ENCODE measurements at places on chromosomes 1 and 21.

DNA sequence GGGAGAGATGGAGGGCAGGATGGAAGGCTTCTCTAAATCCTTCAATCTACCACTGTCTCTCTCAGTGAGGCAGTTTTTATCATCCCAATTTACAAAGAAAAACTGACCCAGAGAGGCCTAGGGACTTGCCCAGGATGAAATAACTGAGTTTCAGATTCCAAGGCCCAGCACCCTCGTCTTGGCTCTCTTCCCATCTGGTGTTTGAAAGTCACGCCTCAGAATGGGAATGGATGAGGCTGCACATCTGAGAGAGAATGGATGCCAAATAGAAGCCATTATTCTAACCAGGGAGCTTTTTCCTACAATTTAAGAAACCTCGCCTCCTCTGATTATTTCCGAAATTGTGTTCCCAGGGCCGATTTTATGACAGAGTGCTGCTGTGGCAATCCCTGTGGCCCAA, 10.6 kb upstream of the KCNN3 start:
- DNase-seq: no peak

- no peak for DNase-seq
These were observed 396.7 kb upstream of the C1orf87 start for GRCh38 chr1:60470246-60470645.

- no peak for DNase-seq
These were observed 285.9 kb downstream of the CHRM3 start for GRCh38 chr1:239672256-239672655.

GRCh38 chr21:45390121-45390751, 14.7 kb upstream of the COL18A1 start:
- peak; percentile 5 for DNase-seq

DNA sequence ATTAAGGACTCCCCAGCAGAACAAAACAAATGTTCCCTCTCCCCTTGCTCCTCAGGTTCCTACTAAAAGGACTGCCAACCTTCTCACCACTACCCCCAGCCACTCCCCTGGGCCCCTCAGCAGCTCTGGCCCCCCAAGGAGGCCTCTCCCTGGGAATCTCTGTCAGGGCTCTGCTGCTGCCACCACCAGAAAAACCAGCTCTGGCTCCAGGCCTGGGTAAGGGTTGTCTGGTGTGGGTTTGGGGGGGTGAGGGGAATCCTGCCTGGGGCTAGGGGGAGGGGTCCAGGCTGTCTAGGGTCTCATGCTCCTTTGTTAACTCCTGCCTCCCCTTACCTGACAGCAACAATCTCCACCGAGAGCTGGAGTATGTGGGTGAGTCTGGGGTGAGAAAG, 4.8 kb downstream of the NECTIN4 start:
- no peak for DNase-seq

GRCh38 chr1:229209386-229209785, 61.5 kb upstream of the RAB4A start:
- DNase-seq: no peak

DNA sequence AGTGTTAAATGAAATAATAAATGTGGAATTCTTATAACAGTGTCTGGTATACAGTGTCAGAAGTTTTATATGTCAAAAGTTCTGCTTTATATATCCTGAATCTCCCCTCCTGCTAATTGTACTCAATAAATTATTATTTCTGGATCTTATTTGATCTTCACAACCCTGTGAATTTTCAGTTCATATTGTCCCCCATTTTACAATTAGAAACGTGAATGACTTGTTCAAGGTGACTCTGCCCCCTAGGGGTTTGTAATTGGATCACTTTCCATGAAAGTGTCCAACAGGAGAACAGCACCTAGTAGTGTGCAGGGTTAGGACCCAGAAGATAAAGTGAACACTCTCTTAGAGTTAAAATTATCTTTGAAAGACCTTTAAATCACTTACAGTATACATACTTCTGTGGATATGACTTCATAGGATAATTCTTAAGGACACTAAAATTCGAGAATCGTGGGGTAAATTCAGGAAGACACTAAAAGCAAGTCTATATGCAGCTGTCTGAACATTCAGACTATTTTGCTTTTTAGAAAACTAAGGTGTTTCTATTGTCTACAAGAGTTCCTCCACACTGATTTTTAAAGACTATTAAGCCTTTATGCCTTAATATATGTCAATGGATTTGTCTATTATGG, 4.5 kb upstream of the DDR2 start:
- peak; percentile 43 for DNase-seq

- no peak for DNase-seq
These were observed 2249.1 kb downstream of the NCAM2 start for GRCh38 chr21:23247334-23247733.

DNA sequence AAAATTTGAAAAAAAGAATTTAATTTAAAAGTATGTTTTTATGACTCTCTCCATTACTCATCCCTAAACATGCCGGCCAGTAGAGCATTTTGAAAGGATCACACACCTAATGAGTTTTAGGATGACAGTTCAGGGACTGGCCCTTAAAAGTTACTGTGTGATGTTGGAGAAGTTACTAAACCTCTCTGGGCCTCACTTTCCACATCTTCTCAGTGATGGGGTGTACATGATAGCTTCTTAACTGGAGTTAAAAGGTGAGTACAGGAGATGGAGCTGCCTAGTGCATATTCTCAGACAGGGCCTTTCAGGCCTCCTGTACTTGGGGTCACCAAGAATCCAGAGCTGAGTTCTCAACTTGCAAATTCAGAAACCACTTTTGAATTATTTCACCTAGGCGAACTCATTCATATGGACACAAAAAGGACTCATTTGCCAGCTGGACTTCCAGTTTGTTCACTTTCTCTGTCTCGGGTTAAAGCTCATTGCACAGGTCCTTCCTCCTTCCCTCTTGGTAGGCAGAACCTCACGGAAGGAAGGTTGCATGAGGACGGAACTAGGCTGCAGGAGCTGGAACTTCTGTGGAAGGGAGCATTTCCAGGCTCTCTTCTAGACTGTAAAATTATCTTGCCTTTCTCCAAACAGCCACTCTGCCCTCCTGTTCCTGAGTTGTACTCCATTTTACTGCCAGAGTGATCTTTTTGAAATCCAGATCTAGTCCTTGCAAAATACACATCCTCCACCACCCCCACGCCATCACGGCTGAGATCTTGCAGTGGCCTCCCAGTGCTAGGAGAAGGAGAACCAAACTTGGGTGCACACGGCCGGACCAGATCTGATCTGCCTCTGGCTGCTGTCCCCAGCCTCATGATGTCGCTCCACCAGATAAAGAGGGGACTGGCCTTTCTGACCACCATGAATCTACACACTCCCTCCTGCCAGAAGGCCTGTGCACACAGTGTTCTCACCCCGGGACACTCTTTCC, 4.3 kb upstream of the SLC30A1 start:
- no peak for DNase-seq

GRCh38 chr1:244779410-244779809, 56.0 kb upstream of the COX20 start:
- no peak for DNase-seq

DNA sequence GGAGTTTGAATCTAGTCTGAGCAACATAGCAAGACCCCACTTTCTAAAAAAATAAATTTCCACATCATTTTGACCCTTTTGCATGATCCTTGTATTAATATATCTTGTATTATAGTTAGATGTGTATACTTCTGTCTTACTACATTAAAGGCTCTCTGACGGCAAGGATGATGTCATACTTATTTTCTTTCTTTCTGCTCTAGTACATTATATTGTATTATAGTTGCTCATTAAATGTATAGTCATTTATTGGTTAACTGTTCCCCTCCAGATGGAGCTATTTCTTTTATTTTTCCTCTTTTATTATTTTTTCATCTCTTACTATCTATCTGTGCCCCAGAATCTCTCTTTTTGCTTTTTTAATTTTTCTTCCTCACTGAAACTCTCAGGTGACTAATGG, 15.0 kb upstream of the OLFML2B start:
- DNase-seq: no peak

GRCh38 chr1:86416343-86416742, 7.6 kb upstream of the CLCA2 start:
- DNase-seq: no peak

DNA sequence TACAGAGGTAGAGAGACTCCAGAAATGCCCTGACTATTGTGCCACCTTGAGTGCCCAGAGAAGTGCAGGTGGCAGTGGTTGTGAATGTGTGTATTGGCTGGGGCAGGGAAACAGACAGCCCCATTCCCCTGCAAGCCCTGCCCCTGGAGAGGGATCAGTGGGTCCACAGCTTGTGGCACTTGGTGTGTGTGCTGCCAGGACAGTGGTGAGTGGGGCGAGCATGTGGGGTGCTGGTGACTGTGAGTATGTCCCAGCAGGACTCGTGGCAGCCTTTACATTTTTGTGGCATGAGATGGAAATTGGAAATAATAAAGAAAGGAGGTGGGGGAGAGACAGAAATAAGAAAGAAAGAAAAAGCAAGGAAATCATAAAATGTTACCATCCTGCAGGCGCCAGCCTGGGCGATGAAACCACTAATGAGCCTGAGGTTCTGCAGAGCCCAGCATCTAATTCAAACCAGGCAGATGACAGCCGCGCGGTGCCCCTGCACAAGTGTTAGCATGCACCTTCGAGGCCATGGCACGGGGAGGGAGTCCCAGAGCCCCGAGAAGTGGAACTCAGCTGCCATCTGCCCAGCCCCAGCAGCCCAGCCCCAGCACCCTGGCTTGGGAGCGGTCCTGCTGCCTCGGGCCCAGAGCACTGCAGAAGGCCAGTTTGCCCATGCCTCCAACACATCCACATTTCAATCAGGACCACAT, 49.1 kb upstream of the ZBTB40 start:
- peak; percentile 21 for DNase-seq

DNA sequence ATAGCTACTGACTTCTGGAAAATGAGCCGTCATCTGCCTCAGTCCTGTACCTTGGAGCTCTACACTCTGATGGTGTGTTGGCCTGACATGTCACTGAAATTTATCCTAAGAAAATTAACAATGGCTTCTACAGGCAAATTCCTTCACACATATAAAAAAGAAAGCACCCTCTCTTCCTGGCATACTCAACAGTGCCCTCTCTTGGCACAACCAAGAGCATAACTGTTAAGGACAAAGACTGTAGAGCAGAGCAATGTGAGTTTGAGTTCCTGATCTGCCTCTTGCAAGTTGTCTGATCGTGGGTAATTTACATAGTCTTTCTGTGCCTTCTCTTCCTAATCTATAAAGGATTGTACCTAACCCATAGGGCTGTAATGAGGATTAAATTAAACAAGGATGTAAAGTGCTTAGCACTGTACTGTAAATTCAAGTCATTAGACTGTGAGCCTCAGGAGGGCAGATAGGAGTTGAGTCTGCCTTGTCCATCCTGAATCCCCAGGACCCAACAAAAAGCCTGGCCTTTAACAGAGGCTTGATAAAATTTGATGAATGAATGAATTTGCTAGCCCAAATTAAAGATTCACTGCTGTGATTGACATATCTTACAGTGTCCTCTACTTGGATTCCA, 83.5 kb downstream of the SYF2 start:
- DNase-seq: no peak

DNA sequence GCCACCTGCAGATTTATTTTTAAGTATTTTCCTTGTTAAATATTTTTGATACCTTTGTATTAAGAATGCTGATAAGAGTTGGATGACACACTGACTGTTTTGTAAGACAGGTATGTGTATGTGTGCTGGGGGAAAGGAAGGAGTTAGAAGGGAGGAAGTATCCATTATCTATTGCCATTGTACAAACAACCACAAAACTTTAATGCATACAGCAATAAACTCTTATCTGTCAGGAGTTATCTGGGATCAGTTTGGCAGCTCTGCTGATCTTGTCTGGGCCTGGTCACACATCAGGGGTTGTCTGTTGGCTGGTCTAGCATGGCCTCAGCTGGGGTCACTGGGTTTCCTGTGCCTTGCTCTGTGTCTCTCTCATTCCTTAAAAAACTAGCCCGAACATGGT, 423.9 kb upstream of the USP24 start:
- no peak for DNase-seq

GRCh38 chr1:1890506-1891348, at the start of gene GNB1:
TSS of gene GNB1 (minus strand) at chr1:1891087. CDS start at chr1:1825453, 65,634 bp downstream.
- peak; percentile 92 for DNase-seq

DNA sequence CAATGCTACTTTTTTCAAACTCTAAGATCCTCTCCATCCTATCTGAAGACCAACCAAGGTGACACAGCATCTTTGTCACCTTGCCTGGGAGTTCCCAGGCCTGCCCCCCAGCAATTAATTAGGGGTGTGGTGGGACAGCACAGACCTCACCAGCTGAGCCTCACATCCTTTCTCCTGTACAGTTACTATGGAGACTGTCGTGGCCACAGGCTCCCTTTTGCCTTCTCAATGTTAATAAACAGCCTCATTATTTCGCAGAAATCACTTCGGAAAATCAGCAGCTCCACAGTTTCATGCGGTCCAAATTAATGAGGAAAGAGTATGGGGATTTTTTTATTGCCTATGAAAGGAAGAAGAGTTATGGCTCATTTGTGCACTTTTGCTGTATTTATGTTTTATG, 378.3 kb downstream of the NPHP4 start:
- DNase-seq: no peak

DNA sequence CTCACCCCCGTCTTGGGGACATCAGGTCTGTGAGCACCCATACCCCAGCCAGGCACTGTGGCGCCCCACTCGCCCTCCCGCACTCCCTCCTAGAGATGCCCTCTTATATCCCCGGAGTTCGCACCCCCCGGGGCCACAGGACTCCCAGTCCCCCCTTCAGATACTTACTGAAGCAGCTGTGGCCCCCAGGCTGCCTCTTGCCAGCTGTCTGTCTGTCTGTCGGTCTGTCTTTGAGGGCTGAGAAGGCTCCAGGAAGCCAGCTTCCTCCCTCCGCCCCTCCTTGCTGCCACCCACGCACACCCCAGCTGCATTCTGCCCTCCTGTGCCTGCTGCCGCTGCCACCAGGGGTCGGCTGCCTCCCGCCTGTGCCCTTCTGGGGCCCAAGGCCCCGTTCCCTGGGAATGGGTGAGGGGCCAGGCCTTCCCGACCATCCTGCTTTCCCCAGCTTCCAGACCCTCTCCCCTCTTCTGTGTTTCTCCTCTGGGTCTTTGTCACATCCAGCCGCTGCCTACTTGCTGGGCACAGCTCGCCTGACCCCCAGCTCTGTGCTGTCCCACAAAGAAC, at the start of gene PTPN7:
Gene PTPN7, minus strand, starts transcription at position 226 of the 564 bp plus-strand sequence. CDS start 1,200 bp downstream, outside the sequence.
- DNase-seq: no peak

DNA sequence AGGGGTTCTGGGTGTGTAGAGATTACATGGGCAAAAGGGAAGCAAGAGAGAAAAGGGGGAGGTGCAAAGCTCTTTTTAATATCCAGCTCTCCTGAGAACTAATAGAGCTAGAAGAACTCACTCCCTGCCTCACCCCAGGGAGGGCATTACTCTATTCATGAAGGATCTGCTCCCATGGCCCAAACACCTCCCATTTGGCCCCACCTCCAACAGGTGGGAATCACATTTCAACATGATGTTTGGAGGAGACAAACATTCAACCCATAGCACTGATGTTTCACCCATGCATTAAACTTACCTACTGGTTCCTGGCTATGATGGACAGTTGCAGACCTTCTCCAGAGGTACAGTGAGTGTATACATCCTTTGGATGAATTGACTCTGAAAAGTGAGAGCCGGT, 7.3 kb upstream of the JUN start:
- DNase-seq: no peak
